ENCODE measurements at places on chromosomes 1 and 21.
A peak's percentile ranks its signal among the peaks of the same experiment; 100 is the strongest.

- H3K36me3 ChIP-seq = no peaks in the 10 kb centered on the region
- H3K27me3 ChIP-seq = no peaks in the 10 kb centered on the region
- no peak for DNase-seq
- no peak overlapping the region for H3K4me3 ChIP-seq
These were observed 81.6 kb downstream of the ADSS2 start for GRCh38 chr1:244370060-244370637.

DNA sequence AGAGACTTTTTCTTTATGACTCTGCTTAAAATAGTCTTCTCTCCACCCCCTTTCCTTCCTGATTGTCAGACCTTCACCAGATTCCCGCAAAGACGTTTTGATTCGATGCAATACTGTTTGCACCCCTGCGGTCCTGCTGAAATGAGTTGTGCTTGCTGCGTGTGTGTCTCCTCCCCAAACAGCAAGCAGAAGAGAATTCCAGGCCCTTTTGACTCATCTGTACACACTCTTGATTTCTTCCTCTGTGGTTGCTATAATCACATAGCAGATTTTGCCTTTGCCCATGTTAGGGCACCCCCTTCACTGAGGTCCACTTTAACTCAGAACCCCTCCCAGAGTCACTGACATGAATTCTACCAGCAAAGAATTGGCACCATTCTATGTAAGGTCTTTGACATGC lies 136.5 kb downstream of the ZZZ3 start:
- no peak overlapping the region for H3K27ac ChIP-seq
- H3K27me3 ChIP-seq = peaks cover 4% of the 10 kb centered on the region
- H3K4me1 ChIP-seq = no peaks in the 10 kb centered on the region
- no peaks in the 10 kb centered on the region for H3K36me3 ChIP-seq
- H3K4me3 ChIP-seq = no peak overlapping the region

DNA sequence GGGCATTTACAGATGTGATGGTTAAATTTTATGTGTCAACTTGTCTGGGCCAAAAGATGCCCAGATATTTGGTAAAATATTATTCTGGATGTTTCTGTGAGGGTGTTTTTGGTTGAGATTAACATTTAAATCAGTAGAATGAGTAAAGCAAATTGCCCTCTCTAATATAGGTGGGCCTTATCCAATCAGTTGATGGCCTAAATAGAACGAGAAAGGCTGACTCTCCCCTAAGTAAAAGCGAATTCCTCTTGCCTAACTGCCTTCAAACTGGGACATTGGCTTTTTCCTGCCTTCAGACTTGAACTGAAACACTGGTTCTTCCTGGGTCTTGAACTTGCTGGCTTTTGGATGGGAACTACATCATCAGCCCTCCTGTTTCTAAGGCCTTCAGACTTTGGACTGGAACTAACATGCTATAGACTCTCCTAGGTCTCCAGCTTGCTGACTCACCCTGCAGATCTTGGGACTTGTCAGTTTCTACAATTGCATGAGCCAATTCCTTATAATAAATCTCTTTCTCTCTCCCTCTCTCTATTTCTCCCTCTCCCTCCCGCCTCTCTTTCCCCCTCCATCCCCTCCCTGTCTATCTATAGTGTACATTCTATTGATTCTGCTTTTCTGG lies 10.2 kb upstream of the NAV1 start:
- peaks cover 16% of the 10 kb centered on the region for H3K36me3 ChIP-seq
- no peak overlapping the region for H3K27ac ChIP-seq
- H3K4me1 ChIP-seq = no peaks in the 10 kb centered on the region
- DNase-seq = no peak
- H3K27me3 ChIP-seq = no peaks in the 10 kb centered on the region

DNA sequence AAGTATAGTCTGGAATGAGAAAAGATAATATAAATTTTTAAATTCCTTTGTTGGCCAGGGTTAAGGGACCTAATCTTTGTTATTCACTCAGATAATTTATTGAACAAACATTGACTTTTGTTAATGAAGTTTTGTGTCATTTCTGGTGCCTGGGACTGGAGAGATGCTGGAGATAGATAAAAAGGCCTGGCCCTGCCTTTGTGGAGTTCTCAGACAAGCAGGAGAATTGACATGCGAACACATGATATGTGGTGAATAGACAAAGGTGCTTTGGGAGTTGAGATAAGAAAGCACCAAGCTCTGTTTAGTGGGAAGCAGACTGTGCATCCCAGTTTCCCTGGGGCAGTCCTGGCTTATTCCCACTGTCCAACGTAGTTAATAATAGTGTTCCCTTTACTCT lies 8.5 kb downstream of the C1orf21 start:
- no peak overlapping the region for H3K27ac ChIP-seq
- H3K4me1 ChIP-seq = no peaks in the 10 kb centered on the region
- no peaks in the 10 kb centered on the region for H3K36me3 ChIP-seq
- DNase-seq = no peak
- H3K4me3 ChIP-seq = no peak overlapping the region

DNA sequence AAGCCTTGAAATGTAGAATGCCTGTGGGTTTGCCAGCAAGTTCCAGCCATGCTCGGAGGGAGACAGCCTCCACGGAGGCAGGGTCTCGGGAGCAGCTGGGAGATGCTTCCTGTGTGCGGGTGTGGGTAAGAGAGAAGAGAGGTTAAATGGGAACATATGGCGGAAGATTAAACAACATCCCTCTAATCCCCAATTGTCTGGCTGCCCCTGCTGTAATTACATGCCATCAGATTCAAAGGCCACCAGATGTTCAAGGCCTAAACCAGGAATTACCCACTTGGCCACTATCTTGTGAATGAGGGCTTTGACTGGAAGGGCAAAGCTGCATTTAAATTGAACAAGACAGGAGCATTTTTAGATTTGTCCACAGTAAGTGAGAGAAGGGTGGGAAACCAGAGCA lies 81.4 kb upstream of the BACE2 start:
- H3K4me1 ChIP-seq = no peaks in the 10 kb centered on the region
- no peak overlapping the region for H3K27ac ChIP-seq
- no peak overlapping the region for H3K4me3 ChIP-seq
- H3K36me3 ChIP-seq = no peaks in the 10 kb centered on the region

- H3K36me3 ChIP-seq = peaks cover 17% of the 10 kb centered on the region
- peak; percentile 87 for DNase-seq
- H3K27me3 ChIP-seq = no peaks in the 10 kb centered on the region
- H3K4me3 ChIP-seq = peak overlapping the region; percentile 49
- H3K27ac ChIP-seq = peak overlapping the region; percentile 97
- peaks cover 80% of the 10 kb centered on the region for H3K4me1 ChIP-seq
These were observed 65.5 kb downstream of the NID1 start for GRCh38 chr1:235999259-235999925.

DNA sequence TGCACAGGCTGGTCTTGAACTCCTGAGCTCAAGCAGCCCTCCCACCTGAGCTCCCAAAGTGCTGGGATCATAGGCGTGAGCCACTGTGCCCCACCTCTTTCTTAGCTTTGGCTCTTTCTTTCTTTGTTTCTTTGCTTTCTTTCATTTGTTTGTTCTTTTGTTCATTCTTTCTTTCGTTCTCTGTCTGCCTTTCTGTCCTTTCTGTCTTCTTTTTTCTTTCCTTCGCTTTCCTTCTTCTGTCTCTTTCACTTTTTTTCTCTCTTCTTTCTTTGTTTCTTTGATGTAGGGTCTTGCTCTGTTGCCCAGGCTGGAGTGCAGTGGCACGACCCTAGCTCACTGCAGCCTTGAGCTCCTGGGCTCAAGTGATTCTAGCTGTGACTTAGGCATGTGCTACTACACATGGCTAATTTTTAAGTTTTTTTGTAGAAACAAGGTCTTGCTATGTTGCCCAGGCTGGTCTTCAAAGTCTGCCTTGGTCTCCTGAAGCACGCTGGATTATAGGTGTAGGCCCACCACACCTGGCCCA lies 18.9 kb downstream of the SOX13 start:
- H3K27me3 ChIP-seq = peaks cover 9% of the 10 kb centered on the region
- H3K36me3 ChIP-seq = no peaks in the 10 kb centered on the region
- no peak overlapping the region for H3K4me3 ChIP-seq
- no peaks in the 10 kb centered on the region for H3K4me1 ChIP-seq
- no peak overlapping the region for H3K27ac ChIP-seq

- peaks cover 8% of the 10 kb centered on the region for H3K4me1 ChIP-seq
- H3K27me3 ChIP-seq = peaks cover 71% of the 10 kb centered on the region
- no peak for DNase-seq
- no peaks in the 10 kb centered on the region for H3K36me3 ChIP-seq
- no peak overlapping the region for H3K27ac ChIP-seq
These were observed 5.7 kb downstream of the HAPLN2 start for GRCh38 chr1:156624814-156625435.

DNA sequence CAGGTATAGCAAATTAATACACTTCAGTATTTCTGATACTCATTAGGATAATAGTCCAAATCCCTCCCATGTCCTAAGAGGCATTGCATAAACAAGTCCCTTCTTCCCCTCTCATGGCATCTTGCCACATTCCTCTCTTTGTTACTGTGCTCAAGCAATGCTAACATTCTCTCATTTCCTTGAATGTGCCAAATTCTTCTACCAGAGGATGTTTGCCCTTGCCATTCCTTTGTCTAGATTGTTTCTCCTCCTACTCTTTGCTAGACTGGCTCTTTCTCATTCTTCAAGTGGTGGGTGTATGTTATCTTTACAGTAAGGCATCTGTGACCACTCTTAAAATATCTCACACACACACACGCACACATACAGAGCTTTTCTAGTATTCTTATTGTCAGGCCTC lies 621.0 kb upstream of the CXADR start:
- H3K27ac ChIP-seq = no peak overlapping the region
- no peak for DNase-seq
- H3K36me3 ChIP-seq = no peaks in the 10 kb centered on the region
- no peak overlapping the region for H3K4me3 ChIP-seq
- H3K27me3 ChIP-seq = no peaks in the 10 kb centered on the region

- no peaks in the 10 kb centered on the region for H3K27me3 ChIP-seq
- DNase-seq = no peak
These were observed 282.6 kb downstream of the BARHL2 start for GRCh38 chr1:90434460-90434859.

DNA sequence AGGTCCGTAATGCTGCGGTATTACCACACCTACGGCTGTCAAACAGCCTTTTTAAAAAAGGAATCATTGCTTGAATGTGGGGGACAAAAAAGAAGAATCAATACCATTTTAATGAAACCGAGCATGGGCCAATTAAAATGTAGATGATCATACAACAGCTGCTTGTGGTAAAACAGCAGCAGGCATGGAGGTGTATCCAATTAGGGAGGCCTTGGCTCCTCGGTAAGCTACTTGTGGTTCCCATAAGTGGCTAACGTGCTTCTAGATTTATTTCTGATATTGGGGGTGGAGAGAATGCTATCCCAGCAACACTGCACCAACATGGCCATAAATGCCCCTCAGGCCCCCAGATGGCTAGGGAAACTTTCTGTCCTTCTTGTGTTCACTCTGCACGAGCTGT lies 1.8 kb downstream of the PTPN14 start:
- peaks cover 71% of the 10 kb centered on the region for H3K27me3 ChIP-seq
- H3K4me1 ChIP-seq = peaks cover 8% of the 10 kb centered on the region
- H3K27ac ChIP-seq = no peak overlapping the region
- no peak overlapping the region for H3K4me3 ChIP-seq
- no peak for DNase-seq

DNA sequence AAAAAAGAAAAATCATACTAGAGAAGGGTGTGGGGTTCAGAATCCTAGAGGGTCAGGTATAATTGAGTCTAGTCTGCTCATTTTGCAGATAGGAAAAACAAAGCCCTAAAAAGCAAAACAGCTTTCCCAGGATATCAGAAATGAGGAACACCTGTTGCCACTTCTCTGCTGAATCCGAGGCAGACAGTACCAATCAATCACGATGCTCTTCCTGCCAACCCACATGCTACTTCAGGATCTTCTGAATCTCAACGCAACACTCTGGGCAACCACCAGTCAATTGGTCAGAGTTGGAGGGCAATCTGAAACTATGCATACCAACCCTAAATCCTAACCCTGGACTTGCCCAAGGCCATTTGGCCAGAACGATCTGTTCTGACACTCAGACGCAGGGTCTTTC lies 128.3 kb downstream of the EPHB2 start:
- DNase-seq = no peak
- no peaks in the 10 kb centered on the region for H3K4me1 ChIP-seq
- no peaks in the 10 kb centered on the region for H3K36me3 ChIP-seq

DNA sequence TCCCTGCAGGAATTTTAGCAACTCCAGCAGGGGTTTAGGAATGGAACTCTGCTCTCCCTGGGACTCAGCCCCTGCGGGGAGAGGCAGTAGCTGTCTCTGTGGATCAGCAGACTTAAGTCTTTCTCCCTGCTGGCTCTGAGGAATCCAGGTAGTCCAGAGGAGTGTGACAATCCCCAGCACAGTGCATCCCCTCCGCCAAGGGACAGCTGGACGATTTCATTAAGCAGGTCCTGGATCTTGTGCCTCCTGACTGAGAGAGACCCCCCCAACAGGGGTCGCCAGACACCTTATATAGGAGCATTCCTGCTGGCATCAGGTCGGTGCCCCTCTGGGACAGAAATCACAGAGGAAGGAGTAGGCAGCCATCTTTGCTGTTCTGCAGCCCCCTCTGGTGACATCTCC lies 30.6 kb downstream of the AKT3 start:
- no peaks in the 10 kb centered on the region for H3K27me3 ChIP-seq
- no peak for DNase-seq
- no peak overlapping the region for H3K27ac ChIP-seq
- no peak overlapping the region for H3K4me3 ChIP-seq

DNA sequence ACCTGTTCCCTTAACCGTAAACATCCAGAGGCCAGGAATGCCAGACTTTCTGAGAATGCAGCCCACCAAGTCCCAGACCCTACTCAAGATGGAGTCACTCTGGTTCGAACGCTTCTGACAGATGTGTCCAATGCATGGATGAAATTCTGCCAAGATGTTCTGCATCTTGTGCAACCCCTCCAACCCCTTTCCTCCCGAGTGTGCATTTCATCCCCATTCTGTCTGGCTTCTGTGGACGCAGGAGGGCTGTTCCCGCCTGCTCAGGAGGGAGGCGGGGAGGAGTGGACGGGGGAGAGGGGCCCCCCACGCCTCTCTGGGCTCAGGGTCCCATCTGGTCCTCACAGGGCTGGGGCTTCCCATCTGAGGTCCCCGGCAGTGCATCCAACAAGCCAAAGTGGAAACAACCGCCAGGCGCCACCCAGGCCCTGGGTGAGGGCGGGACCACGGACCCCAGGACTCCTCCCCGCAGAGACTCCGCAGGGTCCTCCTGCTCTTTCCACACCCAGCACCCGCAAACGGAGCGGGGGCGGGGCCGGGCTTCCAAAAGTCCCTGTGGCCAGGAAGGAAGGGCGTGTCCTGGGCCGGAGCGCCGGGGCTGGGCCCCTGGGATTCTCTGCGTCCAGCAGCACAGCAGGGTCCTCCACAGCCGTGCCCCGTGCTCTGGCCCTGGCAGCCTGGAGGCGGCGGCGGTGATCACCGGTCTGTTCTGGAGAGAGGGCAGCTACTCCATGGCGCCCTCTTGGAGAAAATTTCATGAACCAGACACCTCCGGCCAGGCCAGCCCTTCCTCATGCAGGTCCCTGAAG lies 27.8 kb upstream of the SUMO3 start:
- H3K36me3 ChIP-seq = peaks cover 9% of the 10 kb centered on the region
- peaks cover 8% of the 10 kb centered on the region for H3K4me1 ChIP-seq
- H3K4me3 ChIP-seq = peak overlapping the region; percentile 36
- H3K27me3 ChIP-seq = peaks cover 6% of the 10 kb centered on the region
- no peak overlapping the region for H3K27ac ChIP-seq
- DNase-seq = peak; percentile 69

Measured in activated CD8-positive, alpha-beta memory T cell treated with anti-CD3 and anti-CD28 coated beads, Interleukin-2, amount 10 ng/mL, durations not matched to agents 7 days and 5 days (primary cell).